Stimulated activated CD8-positive, alpha-beta memory T cell treated with anti-CD3 and anti-CD28 coated beads, Interleukin-4, amount 100 ng/mL, for 1 hour (primary cell): ENCODE measurements at places on chromosomes 11 and 22.

GRCh38 chr11:123061403-123062157 is at the start of gene HSPA8:
Gene HSPA8 (minus strand): TSS chr11:123062136. CDS start chr11:123061324, 812 bp downstream.
- DNase-seq, result peak; percentile 32

GRCh38 chr22:42176255-42176915 is 45.8 kb upstream of the CYP2D6 start:
- no peak for DNase-seq

DNA sequence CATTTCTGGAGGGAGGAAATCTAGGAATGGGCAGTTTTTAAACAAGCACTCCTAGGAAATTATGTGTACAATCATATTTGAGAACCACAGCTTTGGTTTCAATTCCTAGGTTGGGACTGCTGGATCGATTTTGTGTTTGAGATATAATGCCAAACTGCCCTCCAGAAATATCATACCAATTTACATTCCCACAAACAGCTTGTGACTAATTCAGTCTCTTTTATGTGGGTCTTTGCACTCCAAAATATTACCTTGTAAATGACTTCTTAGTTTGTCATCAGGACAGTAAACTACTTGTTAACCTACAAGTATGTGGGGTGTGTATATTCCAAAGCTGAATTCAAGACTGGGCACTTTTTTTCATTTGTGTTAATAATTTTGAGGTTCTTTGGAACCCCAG is 9.8 kb upstream of the BARX2 start:
- no peak for DNase-seq

DNA sequence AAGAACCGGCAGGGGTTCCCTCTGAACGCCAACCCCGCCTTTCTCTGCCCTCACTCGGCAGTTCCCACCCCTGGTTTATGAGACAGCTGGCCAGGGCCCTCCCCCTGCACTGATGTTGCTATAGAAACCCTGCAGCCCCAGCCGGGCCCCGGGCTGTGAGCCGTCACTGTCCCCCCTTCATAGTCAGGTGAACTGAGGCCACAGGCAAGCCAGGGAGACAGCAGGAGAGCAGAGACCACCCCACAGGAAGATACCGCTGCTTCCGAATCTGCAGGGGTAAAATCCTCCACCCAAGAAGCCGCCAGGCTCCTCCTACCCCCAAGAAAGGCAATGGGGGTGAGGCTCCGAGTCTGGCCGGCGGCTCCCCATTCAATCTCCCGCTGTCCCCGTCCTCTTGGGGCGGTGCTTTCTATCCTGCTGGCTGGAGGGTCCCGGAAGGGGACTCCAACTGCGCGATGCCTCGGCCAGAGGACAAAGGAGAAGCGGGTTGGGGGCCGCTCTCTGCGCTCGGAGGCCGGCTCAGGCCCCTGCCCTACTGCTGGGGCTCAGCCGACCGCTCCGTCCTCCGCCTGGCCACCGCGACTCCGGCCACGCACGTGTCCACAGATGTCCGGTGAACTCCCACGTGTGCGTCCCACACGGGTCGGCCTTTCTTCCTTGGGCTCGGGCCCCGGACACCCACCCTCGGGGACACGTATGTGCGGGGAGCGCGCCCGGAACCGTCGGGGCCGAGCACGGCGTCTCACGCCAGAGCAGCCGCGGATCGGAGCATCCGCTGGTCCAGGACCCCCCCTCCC is 587 bp downstream of the SLC25A22 start:
- DNase-seq, result no peak

- no peak for DNase-seq
Observed at GRCh38 chr22:31211482-31211861, 626 bp upstream of the LIMK2 start.

DNA sequence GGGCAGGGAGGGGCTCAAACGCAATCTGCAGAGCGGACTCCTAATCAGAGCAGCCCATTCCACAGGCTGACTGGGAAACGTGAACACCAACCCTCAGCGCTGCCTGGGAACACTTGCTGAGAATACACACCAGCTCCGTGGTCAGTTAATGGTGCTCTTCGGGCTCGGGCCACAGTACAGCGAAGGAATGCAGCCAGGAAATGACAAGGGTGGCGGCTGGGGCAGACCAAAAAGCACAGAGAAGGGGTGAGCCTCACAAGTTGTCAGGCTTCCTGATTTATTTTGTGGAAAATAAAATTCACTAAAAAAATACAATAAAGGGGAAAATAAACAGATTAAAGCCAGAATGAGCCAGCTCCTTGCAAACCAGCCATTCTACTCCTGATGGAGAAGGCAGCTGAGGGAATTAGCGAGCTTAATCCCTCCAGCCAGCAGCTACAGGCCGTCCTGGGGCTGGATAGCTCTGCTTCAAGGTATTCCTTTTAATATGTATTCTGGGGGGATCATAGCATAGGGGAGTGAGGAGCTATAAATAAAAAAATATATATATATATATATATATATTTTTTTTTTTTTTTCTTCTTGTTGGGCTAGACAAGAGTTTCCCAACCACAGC is 165.5 kb upstream of the NTM start:
- no peak for DNase-seq

DNA sequence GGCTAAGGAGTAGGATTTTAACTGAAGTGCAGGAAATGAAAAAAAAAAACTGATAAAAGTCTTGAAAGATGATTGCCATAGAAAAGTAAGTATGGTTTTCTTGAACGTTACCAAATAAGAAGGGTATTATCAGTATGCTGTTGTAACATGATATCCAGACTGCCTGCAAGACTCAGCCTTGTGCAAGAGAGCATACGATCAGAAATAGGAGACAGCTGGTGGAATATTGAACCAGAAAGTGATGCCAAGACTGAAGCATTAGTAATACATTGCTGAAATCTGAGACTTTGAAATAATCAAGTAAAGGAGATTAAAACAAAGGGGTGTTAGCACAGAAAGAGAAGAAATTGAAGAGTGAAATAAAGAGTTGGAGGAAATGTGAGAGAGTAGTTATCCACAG is 452.7 kb upstream of the CNTN5 start:
- no peak for DNase-seq

DNA sequence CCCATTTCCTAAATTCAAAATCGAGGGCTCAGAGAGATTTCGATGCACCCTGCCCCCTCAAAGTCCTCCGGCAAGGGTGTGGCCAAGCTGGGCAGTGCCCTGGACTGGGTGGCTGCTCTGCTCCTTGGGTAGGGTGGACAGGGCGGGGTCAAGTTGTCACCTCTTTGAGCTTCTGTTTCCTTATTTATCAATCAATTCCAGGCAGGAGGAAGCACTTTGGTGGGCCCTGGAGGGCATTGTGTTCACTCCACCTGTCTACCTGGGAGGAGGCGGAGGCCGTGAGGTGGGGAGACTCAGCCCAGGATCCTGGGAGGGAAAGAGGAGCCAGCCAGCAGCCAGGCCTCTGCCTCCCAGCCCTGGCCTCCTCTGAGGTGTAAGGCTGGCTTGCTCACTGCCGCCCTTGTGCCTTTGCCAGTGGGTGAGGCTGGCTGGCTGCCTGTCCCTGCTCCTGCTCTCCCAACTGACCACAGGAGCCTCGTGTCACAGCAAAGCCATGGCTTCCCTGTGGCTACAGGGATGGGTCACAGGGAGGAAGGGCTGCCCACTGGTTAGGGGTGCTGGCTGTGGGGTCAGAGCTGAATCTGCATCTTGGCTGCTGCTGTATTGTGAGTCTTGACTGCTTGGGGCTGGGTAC is 25.5 kb upstream of the SHISAL1 start:
- DNase-seq, result no peak

DNA sequence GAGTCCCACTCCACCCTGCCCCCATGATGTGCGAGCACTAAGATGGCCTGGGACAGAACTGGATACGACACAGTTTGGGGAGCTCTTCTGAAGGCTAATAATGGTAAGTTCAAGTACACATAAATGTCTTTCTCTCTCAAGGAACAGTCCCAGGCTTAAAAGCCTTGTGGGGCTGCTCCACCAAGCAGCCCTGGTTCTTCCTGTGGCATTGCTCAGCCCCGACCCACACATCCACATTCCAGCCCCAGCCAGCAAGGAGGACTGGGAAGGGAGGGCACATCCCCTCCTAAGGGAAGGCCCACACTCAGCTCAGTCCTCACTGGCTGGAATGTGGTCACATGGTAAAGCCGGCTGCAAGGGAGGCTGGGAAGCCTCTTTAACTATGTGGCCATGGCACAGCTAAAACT is 13.3 kb upstream of the MB start:
- no peak for DNase-seq

DNA sequence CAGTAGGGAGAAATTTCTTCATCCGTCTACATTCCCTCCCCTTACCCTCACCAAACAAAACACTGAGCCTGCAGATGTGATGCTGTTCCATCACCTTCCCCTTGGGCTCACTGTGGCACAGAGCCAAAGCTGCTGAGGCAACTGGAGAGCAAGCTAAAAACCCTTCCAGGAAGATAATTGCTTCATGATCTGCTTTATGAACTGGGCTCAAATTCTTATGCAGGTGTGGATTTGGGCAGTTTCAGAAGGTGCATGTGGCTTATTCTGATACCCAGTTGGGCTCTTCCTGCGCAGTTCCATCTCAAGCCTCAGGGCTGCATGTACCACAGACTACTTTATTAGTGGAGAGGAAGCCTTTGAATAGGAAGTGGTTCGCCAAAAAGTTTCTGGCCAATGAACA is 58.3 kb downstream of the AAMDC start:
- DNase-seq, result no peak

- no peak for DNase-seq
Observed at GRCh38 chr11:134464981-134465730, 53.1 kb upstream of the B3GAT1 start.

GRCh38 chr11:104968355-104968855 is at the start of gene CASP4:
Gene CASP4 (minus strand): TSS chr11:104968574. CDS start chr11:104968525, 49 bp downstream.
- DNase-seq, result no peak

DNA sequence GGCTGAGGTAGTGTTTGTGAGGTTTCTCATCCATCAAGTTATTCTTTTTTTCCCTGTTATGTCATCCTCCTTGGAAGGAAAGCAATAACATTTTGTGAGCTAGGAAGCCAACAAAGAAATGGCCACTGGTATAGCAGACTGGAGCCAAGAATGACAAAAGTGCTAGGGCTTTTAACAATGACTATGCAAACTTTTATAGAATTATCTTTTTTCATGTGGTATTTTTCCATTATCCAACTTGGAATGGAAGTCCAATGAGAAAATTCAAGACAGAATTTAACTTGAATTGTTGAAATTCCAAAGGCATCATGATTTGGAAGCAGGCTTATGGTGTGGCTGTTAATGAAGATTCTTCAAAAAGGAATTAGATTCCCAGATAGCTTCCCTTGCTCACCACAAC is 216.4 kb upstream of the PDGFD start:
- no peak for DNase-seq

GRCh38 chr11:61290905-61291690 is 4.0 kb downstream of the VWCE start:
- no peak for DNase-seq

DNA sequence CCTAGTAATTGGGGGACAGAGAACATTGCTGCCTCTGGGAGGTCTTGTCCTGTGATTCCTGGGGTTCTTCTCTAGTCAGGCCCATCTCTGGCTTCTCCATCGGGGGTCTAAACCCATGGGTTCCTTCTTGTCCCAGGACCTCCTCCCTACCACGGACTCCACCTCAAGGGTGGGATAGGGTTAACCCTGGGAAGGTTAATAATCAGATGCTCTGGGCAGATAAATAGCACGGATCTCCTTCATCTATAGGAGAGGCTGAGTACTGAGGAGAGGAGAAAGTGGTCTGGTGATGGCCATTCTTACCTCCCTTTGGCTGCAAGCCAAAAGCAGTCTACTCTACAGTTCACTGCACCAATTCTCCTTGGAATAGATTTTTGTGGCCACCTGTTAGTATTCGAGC is 10.5 kb downstream of the HEPHL1 start:
- no peak for DNase-seq
